ENCODE measurements at places on chromosomes 6 and 20.

DNA sequence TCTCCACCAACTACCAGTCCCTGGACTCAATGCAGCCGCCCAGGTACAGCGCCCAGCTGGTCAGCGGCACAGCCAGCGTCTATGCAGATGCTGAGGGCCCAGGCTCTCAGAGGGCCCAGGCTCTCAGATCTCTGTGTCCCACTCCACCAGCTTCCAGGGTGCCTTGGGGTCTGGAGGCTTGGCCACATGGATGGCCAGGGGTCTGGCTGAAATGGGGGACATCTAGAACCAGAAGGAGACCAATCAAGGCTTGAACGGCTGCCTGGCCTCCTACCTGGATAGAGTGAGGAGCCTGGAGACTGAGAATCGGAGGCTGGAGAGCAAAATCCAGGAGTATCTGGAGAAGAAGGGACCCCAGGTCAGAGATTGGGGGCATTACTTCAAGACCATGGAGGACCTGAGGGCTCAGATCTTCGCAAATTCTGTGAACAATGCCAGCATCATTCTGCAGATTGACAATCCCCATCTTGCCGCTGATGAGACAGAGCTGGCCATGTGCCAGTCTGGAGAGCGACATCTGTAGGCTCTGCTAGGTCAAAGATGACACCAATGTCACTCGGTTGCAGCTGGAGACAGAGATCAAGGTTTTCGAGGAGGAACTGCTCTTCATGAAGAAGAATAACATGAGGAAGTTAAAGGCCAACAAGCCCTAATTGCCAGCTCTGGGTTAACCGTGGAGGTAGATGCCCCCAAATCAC is 44.1 kb upstream of the GRM4 start:
- DNase-seq = peak; percentile 49

GRCh38 chr20:50339466-50339901 is 148.9 kb downstream of the CEBPB start:
- DNase-seq = peak; percentile 40

DNA sequence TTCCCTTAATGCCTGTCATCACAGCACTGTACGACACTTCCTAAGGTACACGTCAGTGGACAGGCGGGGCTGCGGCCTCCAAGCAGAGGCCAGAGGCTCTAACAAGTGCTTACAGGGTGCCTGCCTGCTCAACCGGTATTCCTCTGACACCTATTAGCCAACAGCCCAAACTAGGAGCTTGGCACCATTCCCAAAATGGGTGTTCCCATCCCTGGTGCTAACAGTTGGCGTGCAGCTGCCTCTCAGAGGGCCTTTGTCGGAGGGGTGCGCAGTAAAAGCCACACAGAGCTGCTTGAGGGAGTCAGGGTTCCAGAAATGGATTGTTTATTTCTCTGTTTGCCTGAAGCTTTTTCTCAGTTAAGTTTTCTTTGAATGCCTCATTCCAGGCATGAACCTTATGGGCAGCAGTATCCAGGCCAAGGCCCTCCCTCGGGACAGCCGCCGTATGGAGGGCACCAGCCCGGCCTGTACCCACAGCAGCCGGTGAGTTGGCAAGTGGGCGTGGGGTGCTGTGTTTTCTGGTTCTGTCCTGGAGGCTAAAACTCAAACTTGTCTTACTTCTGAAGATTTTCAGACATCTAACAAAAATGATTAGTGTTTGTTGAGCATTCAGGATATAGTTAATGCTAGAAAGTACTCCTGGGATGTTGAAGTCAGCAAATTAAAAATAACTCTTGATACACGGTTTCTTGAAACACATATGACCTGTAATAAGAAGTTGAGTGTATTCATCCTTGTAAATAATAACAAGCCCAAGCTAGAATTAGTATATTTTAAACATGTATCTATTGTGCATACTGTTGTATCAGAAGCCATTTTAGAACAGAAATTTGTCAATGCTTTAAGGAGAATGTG is 124.7 kb downstream of the TMEM242 start:
- DNase-seq = no peak

- no peak for DNase-seq
Measured at GRCh38 chr6:5846889-5847288, 159.8 kb downstream of the NRN1 start.

DNA sequence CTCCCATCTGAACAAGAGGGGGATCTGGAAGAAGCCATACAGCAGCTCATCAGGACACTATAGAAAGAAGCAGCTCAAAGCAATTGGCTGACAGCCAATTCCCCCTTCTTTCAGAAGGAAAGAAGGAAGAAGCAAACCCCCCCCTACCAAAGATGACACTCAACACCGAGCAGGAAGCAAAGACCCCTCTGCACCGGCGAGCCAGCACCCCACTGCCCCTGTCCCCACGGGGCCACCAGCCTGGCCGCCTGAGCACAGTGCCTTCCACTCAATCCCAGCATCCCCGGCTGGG is 1.2 kb downstream of the REM1 start:
- no peak for DNase-seq

- no peak for DNase-seq
Measured at GRCh38 chr20:14512839-14513238, 175.4 kb upstream of the FLRT3 start.

DNA sequence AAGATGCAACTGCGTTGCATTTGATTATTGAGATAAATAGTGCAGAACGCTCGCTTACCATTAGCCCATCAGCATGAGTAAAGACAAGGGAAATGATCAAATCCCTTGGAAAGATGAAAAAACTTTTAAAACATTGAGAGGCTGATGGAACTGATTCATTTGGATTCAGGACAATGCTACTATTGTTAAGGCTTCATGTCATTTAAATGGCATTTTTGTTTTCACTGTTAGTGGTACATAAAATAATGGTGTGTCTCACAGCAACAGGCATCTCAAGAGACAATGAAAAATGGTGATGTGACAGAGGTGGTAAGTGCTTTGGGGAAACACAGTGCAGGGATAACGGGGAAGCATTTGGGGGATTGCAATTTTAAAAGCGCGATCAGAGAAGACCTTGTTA is 159.7 kb upstream of the KCNG1 start:
- no peak for DNase-seq

- no peak for DNase-seq
Measured at GRCh38 chr6:60891606-60892005, 1394.4 kb downstream of the KHDRBS2 start.

DNA sequence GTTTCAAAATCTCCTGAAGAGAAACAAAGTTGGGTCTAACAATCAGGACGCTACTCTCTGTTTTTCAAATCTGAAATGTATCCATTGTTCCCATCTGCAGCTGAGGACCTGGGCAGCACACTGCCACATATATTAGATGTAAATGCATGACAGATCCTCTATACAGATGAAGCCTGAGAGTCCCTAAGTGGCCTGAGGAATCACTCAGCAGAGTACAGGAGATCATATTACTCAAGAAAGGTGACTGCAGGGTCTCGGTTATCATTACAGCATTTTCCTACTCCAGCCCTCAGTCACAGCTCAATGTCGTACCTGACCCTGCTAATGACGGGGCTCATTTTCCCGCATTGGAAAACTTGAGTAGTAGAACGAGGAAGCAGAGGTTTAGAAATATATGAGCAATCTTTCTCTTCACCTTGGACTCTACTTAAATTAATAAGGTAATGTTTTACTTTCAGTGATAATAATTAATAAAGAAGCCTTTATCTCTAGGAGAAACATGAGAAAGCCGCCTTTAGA is 256.2 kb upstream of the IRAK1BP1 start:
- DNase-seq = no peak

Data from stimulated activated CD4-positive, alpha-beta T cell treated with anti-CD3 and anti-CD28 coated beads, Interleukin-1b, Interleukin-23, amount 100 ng/mL, for 48 hours (primary cell).